ENCODE measurements at places on chromosomes 11 and 22.

DNA sequence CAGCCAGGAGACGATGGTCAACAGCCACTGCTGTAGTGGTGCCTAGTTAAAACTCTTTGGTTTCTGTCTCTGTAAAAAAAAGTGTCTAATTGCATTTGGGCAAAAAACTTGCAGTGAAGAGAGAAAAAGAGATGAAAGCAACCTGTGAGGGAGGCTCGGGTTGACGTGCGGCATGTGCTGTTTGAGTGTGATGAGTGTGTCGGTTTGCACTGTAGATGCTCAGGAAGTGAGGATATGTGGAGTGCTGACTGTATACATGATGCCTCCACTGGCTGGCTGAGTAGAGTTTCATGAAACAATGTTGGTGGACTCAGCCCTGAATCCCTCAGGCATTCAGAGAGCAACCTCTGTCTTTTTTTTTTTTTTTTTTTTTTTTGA is 4.3 kb upstream of the DGCR6L start:
- no peak for DNase-seq

DNA sequence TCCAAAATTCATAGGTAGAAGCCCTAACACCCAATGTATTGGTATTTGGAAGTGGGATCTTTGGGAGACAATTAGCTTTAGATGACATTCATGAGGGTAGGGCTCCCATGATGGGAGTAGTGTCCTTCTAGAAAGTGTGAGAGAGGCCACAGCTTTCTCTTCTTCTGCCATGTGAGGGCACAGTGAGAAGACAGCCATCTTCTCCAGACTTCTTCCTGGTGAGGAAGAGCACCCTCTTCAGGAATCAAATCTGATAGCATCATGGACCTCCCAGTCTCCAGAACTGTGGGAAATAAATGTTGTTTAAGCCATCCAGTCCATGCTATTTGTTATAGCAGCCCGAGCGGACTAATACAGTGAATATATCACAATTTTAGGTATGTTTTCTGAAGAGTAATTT is 96.9 kb downstream of the CNTN5 start:
- DNase-seq = no peak

DNA sequence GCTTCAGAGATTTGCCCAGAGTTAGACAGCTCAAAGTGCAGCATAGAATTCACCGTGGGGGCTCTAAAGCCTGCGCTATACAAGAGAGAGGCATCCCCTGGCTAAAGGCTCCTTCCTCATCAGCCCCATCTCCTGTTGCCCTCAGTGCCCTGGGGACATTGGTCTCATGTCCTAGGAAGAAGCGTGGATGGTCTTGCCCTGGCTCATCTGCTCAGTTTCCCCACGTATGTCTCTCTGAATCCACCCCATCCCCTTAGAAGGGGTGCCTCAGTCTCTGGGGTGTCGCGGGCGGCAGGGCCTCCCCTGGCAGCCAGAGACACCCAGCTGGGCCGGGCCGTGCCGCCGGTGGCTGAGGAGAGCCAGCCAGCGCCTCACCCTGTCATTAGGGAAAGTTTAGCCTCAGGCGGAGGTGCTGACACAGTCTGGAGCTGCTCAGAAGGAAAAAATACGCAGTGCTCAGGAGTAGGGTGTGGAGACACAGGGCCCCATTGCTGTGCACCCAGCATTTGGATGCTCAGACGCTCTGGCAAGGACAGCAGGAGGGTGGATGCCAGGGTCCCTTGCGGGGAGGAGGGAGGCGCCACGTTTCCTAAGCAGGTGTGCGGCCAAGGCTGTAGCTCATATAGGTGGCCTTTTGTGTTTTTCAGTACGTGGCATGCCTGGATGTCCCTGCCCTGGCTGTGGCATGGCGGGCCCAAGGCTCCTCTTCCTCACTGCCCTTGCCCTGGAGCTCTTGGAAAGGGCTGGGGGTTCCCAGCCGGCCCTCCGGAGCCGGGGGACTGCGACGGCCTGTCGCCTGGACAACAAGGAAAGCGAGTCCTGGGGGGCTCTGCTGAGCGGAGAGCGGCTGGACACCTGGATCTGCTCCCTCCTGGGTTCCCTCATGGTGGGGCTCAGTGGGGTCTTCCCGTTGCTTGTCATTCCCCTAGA is 1.3 kb downstream of the SLC39A13 start:
- no peak for DNase-seq

GRCh38 chr11:8060146-8060719 is 20.8 kb upstream of the TUB start:
- no peak for DNase-seq

DNA sequence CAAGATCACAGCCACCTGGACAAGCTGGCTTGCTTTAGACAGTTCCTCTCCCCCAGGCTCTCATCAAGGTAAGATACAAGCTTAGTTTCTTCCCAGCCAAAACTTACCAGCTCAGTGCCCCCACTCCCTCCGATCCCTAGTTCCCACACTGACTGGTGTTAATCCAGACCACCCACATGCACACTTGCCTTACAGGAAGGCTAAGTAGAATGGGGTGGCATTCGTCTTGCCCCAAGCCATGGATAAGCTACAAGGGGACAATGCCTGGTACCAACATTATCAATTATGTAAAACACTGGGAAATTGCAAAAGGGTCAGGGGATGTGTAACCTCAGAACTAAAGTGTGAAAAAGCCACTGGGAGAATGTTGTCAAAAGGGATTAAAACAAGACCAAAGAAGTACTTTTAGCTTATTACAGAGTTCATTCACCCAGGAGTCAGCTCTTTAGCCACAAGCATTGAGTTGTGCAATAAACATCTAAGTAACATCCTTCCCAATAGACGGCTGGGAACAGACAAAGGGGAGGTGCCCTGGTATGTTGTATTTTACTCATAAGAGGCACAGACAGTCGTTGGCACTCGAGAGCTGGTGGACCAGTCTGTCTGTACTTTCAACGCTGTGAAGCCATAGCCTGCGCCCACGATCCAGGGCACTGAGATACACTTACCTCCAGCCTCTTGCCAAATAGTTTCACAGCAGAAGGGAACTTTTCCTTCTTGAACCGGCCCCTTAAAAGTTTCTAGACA is 1.1 kb downstream of the DHCR7 start:
- DNase-seq = peak; percentile 24

DNA sequence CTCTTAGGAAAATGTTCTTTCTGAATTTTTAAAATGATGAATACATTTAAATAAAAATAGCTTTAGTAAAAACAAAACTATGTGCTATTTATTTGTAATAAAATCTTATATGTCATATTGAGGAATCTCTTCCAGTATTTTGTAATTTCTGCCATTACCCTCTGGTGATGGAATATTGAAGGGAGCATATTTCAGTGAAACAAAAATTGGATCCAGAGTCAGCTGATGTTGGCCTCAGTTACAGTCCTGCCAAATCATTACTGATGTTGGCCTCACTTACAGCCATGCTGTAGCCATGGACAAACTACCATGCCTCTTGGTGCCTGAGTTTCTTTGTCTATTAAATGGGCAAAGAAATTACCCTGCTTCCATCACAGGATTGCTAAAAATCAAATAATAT is 133.2 kb downstream of the SLC1A2 start:
- DNase-seq = no peak

- no peak for DNase-seq
Measured at GRCh38 chr11:71193431-71193830, 58.9 kb downstream of the SHANK2 start.

Measured in NCI-H345 (cell line).